ENCODE measurements at places on chromosomes 5 and 9. TPM values are rescaled to one million over a fixed set of nuclear protein-coding genes. Genes with fewer than 3 reads are reported as not detected.

SCGB3A2 gene
- not detected for total RNA-seq

PTGER4 gene
- 5.4 TPM for total RNA-seq

NTRK2 gene
- 0.26 TPM for total RNA-seq

ITGA2 gene
- 50.1 TPM for total RNA-seq

CCDC180 gene
- total RNA-seq: 2.5 TPM

PRRT1B gene
- not detected for total RNA-seq

SPATA31D3 gene
- not detected for total RNA-seq

RANBP3L gene
- under 0.01 TPM for total RNA-seq

ZDHHC11B gene
- under 0.01 TPM for total RNA-seq

CARTPT gene
- total RNA-seq: not detected

IFNK gene
- not detected for total RNA-seq

FGFR4 gene
- 13.6 TPM for total RNA-seq

PPIC gene
- 70.1 TPM for total RNA-seq

PLPP7 gene
- total RNA-seq: 8.2 TPM

PTGES2 gene
- 57.6 TPM for total RNA-seq

DMRT3 gene
- not detected for total RNA-seq

C9 gene
- total RNA-seq: under 0.01 TPM

UBQLN1 gene
- total RNA-seq: 141 TPM

ITK gene
- total RNA-seq: not detected

EQTN gene
- not detected for total RNA-seq

IFNA13 gene
- not detected for total RNA-seq

DMRTA1 gene
- total RNA-seq: 0.26 TPM

IL31RA gene
- 2.6 TPM for total RNA-seq

AFAP1L1 gene
- total RNA-seq: 9.5 TPM

CD14 gene
- total RNA-seq: 4.1 TPM

ANKRD20A1 gene
- under 0.01 TPM for total RNA-seq

TTLL11 gene
- 4.8 TPM for total RNA-seq

SLIT3 gene
- 8.0 TPM for total RNA-seq

PCDHAC1 gene
- total RNA-seq: 0.51 TPM

ARHGEF37 gene
- 5.3 TPM for total RNA-seq

PHF24 gene
- 0.17 TPM for total RNA-seq

GFI1B gene
- total RNA-seq: not detected

AK1 gene
- 47.6 TPM for total RNA-seq

IL5 gene
- not detected for total RNA-seq

ESM1 gene
- 1.8 TPM for total RNA-seq

CMYA5 gene
- total RNA-seq: 4.1 TPM

PAX5 gene
- not detected for total RNA-seq

CCL27 gene
- not detected for total RNA-seq

PCA3 gene
- not detected for total RNA-seq

SUSD3 gene
- total RNA-seq: 4.6 TPM

DDX4 gene
- not detected for total RNA-seq

SEMA6A gene
- total RNA-seq: 0.26 TPM

AK8 gene
- 0.26 TPM for total RNA-seq

CCDC183 gene
- 1.0 TPM for total RNA-seq

SLC35D2 gene
- total RNA-seq: 34.7 TPM

FOXD4L3 gene
- not detected for total RNA-seq

STKLD1 gene
- 0.99 TPM for total RNA-seq

PTGS1 gene
- 13.4 TPM for total RNA-seq

TMEM252 gene
- not detected for total RNA-seq

PLEKHG4B gene
- total RNA-seq: not detected

GNA14 gene
- total RNA-seq: 0.26 TPM
